Astrocyte (in vitro differentiated cells and primary cell): ENCODE measurements at places on chromosomes 11 and 22. TPM values are rescaled to one million over a fixed set of nuclear protein-coding genes. Genes with fewer than 3 reads are reported as not detected.

Gene INPP5J
- total RNA-seq = 3.0 and 3.3 TPM in 2 replicates

Gene CLMP
- total RNA-seq = 16.0 and 26.5 TPM in 2 replicates

Gene CCDC188
- total RNA-seq = not detected in 2 replicates

Gene RAG1
- 2.0 and 3.2 TPM in 2 replicates for total RNA-seq

GRCh38 chr11:128343135-128343514 lies 244.2 kb downstream of the ETS1 start:
- DNase-seq = no peak

DNA sequence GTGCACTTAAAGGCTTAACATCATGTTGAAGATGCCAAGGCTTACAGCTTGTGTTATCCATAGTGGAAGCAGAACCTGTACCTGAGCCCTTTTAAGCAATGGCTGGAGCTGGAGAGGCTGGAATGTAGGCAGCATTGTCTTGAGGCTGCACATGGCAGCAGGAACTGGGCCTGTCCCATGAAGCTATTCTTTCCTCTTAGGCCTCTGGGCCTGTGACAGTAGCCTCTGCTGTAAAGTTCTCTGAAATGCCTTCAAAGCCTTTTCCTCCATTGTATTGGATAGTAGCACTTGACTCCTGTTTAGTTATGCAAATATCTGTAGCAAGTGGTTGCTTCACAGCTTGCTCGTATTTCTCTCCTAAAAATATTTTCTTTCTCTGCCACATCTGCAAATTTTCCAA lies 127.4 kb upstream of the ANO5 start:
- no peak for DNase-seq

DNA sequence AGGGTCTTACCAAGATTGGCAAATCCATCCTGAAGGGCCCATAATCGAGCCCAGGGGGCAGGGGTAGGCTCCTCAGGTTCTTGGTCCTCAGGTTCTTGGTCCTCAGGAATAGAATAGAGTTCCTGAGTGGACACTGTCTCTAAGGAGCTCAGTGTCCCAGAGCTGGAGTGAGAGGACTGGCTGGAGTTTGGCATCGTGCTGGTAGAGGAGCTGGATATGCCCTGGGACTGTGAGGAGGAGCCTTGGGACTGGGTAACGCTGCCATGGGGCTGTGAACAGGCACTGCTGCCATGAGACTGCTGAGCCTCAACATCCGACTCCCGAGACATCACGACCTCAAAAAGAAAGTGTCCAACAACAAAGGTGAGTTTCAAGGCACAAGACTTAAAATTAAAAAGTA lies 7.2 kb downstream of the CHEK2 start:
- no peak for DNase-seq

DNA sequence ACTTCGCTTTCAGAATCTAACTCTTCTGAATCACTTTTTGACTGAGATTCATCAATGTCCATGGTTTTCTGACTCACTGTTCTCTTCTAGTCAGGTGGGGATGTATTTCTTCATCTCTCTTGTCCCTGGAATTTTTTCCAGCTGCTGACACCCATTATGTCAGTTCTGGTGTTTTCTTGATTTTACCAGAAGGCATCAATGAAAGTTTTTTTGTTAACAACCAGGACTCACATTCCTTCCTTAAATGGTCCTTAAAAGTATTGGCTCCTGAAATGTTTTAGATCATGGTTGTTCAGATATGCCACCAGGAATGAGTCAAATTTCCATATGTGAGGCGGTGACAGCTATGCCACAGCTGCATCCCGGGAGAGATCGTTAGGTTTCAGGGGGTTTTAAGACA lies 12.9 kb downstream of the MICAL2 start:
- peak; percentile 82 for DNase-seq

DNA sequence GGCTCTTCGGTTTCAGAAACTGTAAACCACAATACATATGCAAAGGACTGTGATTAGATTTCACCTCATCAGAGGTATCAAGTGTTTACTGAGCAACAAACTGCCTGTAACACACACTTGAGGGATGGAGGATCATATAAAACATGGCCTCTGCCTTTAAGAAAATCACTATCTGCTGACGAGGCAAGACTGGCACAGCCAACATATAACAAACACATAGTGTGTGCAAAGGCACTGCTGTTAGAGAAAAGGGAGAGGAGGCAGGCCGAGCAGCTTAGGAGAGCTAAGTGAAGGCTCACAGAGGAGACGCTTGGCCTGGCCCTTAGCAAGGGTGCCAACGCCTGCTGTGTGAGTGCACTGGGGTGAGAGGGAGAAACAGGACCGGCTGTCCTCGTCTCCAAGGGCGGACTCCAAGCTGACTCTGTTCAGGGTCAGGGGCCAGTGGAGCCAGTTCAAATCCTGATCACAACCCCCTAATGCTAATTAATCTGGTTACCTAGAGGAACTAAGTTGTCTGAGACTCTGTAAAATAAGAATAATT lies 48.2 kb downstream of the LRFN4 start:
- DNase-seq = no peak

- DNase-seq = no peak
Measured at GRCh38 chr22:39894554-39895092, 1.1 kb upstream of the ENTHD1 start.

DNA sequence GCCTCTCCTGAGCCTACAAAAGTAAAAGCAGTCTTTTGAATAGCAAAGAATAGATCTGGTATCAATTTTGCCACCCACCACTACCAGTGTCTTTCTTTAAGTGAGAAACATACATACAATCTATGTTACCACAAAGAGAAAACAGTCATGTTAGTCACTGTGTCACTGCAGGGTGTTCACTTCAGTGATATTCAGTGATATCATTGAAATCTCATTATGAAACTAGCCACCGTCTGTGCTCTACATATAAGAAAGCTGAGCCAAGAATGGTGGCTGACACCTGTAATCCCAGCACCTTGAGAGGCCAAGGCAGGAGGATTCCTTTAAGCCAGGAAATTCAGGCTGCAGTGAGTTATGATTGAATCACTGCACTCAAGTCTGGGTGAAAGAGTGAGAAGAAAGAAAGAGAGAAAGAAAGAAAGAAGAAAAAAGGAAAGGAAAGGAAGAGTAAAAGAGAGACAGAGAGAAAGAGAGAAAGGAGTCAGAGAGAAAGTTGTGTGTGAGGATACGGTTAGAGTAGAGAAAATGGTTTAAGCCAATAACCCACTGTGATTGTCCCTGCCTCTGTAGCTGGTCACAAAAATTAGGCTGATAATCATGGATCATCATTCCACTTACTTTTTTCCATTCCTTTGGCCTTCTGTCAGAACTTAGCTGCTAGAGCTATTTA lies 847.1 kb downstream of the FAM181B start:
- no peak for DNase-seq

- DNase-seq = peak; percentile 40
Measured at GRCh38 chr22:26751217-26751616, 93.8 kb downstream of the MIAT start.

GRCh38 chr11:95095858-95096587 lies 6.4 kb downstream of the ENDOD1 start:
- peak; percentile 65 for DNase-seq

- DNase-seq = no peak
Measured at GRCh38 chr11:75801362-75802020, 13.5 kb upstream of the UVRAG start.

DNA sequence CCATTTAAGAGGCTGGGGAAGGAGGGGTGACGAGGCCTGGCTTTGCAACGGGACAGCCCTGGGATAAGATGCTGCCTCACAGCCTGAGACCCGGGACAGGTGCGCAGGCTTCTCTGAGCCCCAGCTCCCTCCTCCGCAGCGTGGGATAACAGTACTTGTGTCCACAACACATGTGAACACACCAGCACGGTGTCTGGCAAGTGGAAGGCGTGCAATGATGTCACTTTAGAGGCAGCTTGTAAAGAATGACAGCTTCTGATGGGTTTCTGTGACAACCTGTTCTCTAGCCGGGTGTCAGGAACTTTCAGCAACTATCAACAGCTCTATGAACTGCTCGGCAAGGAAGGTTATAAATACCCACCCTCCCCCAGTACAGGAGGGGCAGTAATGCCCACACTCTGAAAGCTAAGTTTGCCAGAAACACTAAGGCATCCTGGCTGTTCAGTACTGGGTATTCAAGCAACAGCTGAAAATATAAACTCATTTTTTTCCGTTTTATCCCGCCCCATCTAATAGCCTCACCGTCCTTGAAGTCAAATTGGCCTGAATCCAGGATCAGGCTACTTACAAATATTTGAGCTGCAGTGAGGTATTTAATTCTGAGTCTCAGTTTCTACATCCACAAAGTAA lies 59.7 kb downstream of the MYH9 start:
- DNase-seq = peak; percentile 67

- DNase-seq = no peak
Measured at GRCh38 chr11:112878033-112878601, 83.1 kb upstream of the NCAM1 start.

DNA sequence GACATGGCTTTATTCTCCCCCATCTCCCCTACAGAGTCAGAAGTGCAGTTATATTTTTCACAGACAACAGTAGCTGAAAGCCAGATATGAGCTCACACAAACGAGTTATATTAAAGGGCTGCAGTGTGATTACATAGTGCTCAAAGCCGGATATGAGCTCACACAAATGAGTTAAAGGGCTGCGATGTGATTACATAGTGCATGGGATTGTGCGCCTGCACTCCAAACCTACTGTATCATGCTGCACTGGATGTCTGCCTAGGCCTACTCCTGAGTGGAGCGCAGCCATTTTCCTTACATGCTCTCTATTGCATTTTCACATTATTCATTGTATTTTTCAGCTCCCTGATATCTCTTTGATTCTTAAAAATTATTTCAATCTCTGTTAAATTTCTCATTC lies 414.6 kb upstream of the LARGE1 start:
- DNase-seq = no peak

GRCh38 chr22:35914665-35915476 lies 113.8 kb downstream of the RBFOX2 start:
- DNase-seq = peak; percentile 86

DNA sequence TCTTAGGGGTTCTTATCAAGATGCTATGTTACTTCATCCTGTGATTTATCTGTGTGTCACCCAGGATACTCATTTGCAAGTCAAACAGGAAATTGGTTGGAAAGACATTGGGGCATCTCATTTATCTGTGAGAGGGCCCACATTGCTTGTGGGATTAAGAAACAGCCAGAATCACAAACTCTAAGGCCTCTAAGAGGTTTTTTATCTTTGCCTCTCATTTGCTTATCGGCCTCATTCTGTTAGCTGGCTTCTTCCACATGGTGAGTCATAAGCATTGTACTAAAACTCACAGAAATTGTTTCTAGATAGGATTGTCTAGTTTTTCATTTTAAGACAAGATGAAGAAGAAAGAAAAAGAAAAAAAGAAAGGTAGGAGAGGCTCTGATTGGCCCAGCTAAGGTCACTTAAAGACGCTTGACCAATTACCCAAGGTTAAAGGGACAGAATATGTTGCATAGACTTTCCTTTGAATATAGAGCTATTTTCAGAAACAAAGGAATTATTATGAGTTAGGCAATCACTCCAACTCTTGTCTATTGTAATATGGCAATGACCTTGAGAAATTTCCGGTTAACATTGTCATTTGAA lies 121.9 kb downstream of the ARHGAP42 start:
- DNase-seq = peak; percentile 92
